ENCODE measurements at places on chromosomes 1 and 21.

GRCh38 chr1:111481387-111482221 is 7.8 kb downstream of the C1orf162 start:
- peak; percentile 72 for DNase-seq

DNA sequence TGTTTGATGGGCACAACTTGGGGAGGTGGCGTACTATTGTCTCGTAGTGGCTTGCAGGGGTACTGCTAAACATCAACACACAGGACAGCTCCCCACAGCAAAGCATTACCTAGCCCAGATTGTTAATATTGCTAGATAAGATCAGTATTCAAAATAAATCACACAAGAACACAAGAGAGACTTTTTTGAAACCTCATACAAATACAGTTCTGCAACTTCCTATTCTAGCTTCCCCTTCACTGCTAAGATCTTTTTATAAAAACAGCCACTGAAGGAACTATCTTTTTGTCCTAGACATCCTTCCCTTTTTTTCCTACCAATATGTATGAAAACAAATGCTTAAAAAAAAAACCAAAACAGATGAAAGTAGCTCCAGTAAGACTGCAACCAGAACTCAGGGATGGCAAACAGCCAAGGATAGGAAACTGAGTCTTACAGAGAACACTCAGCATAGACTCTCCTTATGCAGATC is 137.8 kb upstream of the KRTAP19-8 start:
- no peak for DNase-seq

DNA sequence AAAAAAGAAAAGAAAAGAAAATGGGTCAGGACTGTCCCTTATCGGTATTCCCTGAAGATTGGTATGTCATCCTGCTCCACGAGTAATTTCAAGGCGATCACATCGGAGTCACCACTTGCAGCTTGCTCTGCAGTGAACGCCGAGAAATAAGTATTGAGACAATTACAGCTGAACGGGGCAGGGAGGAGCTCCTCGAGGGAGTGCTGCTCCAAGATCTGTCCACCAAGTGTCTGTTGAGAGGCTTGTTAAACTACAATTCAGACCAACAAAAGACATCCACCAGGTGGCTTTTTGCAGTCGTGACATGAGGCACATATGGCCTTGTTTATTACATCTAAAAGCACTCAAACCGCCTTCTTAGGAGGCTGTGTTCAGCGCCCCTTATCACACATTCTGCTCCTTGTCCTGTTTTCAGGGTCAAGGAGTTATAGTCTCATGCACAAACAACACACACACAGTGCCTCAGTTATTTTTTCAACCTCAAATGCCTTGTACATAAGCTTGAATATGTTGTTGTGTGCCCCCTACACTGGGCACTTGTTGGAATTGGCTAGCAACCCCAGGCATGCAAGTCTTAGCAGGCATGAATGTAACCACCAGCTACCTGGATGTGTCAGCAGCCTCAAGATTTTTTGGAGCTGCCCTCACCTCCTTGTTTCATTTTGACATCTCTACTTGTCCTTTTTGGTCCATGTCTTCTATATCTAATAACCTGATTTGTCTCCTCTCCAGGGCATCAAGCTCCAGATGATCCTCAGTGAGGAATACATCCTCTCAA is 13.0 kb upstream of the CD48 start:
- peak; percentile 18 for DNase-seq

- no peak for DNase-seq
Measured at GRCh38 chr1:205834751-205835150, 15.2 kb downstream of the PM20D1 start.
